ENCODE measurements at places on chromosomes 2 and 18.

GRCh38 chr2:121390082-121390692, 105.2 kb upstream of the TFCP2L1 start:
- DNase-seq = no peak

- DNase-seq = peak; percentile 76
These were observed 2.1 kb downstream of the PCBP1 start for GRCh38 chr2:70089220-70089982.

GRCh38 chr2:59900728-59901452, 652.6 kb downstream of the BCL11A start:
- no peak for DNase-seq

GRCh38 chr2:102042196-102043081, 50.7 kb downstream of the IL1R2 start:
- DNase-seq = no peak

DNA sequence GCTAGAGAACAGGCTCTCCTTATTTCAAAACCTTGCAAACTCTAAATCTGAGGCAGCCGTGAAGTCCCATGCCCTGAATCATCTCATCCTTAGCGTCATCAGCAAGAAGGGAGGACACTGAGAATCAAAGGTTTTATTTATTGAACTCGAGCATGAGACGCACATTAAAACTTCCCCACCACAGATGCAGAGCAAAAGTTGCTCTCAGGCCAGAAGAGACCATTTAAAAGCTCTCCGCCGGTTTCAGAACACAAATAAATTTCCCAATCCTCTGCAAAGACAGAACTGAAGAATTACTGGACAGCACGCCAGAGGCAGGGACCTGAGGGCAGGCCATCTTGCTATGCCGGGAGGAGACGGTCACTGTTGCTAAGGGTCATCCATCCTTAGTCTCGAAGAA, 1.3 kb downstream of the AMMECR1L start:
- peak; percentile 17 for DNase-seq

GRCh38 chr2:160472839-160473251, 20.8 kb downstream of the RBMS1 start:
- no peak for DNase-seq

- no peak for DNase-seq
These were observed 111.8 kb upstream of the SLC35G4 start for GRCh38 chr18:11497585-11497984.

DNA sequence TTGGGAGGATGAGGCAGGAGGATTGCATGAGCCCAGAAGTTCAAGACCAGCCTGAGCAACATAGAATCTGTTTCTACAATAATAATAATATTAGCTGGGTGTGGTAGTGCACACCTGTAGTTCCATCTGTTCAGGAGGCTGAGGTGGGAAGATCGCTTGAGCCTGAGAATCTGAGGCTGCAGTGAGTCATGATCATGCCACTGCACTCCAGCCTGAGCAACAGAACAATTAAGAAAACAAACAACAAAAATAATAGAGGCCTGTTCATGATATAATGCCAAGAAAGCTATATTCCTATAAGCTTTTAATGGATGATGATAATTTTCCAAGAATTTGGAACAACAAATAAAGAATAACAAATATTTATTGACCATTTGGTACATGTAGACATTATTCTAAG, 6.9 kb upstream of the CCBE1 start:
- DNase-seq = no peak

GRCh38 chr2:45433363-45433762, 177.7 kb downstream of the SRBD1 start:
- DNase-seq = no peak

DNA sequence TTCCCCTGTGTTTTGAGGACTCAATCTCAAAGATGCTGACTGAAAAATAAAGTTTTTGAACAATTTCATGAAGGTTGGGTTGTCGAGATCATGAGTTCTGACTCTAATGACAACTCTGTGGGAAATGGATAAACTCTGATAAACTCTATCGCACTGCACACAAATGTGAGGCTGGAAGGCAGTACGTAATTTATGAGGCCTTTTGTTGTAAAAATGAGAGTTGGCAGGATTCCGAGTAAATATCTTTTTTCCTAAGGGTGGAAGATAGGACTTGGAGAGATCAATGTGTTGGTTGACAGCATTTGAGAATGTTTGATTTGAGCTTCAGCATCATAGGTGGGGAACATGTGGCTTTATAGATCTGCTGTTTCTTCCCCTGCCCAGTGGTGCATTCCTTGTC, 90.4 kb downstream of the SPTBN1 start:
- DNase-seq = no peak

- no peak for DNase-seq
These were observed 30.0 kb upstream of the MBP start for GRCh38 chr18:77162580-77162979.

DNA sequence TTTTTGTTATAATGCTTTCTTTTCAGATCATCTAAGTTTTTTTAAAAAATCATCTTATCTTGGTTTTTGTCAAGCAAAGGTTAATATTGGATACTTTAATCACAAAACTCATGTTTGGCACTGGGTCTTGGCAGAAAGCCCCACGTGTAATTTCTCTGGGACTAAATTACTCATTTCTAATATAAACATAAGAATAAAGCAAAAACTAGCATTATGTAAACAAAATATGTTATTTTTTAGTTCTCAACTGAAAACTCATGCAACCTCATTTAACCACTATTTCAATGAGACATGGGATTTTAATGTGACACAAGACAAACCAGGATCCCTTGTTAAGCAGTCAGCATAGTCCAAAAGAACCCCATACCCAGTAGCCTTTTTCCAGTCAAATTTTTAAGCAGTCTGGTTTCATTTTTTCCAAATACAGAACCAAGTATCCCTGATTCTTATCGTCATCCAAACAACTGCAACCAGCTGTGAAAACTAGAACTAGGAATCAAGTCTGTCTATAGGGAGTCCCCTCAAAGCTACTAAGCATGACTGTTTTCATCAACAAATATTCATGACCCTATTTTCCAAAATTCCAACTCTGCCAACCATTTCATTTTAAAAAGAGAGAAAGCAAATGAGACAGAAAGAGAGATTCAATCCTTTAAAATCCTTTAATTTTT, 27.1 kb downstream of the PID1 start:
- DNase-seq = no peak

GRCh38 chr18:8654503-8655451, 45.5 kb downstream of the RAB12 start:
- DNase-seq = peak; percentile 36

Data from GM23338 (cell line).